ENCODE measurements at places on chromosomes 3 and 15.
A peak's percentile ranks its signal among the peaks of the same experiment; 100 is the strongest.

DNA sequence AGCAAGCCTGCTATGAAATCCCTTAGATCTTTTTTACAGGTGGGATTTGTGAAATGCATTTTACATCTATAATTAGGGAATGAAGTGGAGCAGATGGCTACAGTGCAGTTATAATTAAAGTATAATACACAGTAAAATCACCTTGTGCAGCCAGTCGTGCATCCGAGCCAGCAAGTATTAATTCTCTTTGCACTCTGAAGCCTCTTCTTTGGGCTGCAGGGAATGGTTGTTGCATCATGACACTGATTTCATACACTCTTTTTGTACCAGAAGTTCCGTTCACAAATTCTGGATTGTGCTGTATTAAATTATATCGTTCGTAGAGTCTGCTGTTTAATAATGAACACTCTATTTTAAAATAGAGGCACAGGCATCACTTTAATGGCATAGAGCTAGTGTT lies 28.7 kb upstream of the TP63 start:
- DNase-seq: no peak

- DNase-seq: no peak
Measured at GRCh38 chr15:52010633-52011595, 8.1 kb upstream of the MAPK6 start.

- DNase-seq: peak; percentile 80
Measured at GRCh38 chr3:175187586-175187985, 328.5 kb downstream of the NAALADL2 start.

GRCh38 chr15:88637436-88637835 lies 1.4 kb upstream of the ISG20 start:
- DNase-seq: no peak

- no peak for DNase-seq
Measured at GRCh38 chr3:102484-102883, 94.1 kb upstream of the CHL1 start.

- no peak for DNase-seq
Measured at GRCh38 chr3:14885307-14885706, 62.1 kb upstream of the NR2C2 start.

GRCh38 chr3:46061108-46061720 lies 33.9 kb upstream of the XCR1 start:
- no peak for DNase-seq

- no peak for DNase-seq
Measured at GRCh38 chr3:119759962-119760361, 21.9 kb upstream of the NR1I2 start.

All from NCI-H510A treated with DMSO at 0.1 percent for 48 hours (cell line).